ENCODE measurements at places on chromosomes 11 and 22.

GRCh38 chr11:14687943-14688627 lies 44.5 kb downstream of the PDE3B start:
- no peak for DNase-seq

GRCh38 chr22:23571486-23571885 lies 8.6 kb downstream of the IGLL1 start:
- DNase-seq: no peak

DNA sequence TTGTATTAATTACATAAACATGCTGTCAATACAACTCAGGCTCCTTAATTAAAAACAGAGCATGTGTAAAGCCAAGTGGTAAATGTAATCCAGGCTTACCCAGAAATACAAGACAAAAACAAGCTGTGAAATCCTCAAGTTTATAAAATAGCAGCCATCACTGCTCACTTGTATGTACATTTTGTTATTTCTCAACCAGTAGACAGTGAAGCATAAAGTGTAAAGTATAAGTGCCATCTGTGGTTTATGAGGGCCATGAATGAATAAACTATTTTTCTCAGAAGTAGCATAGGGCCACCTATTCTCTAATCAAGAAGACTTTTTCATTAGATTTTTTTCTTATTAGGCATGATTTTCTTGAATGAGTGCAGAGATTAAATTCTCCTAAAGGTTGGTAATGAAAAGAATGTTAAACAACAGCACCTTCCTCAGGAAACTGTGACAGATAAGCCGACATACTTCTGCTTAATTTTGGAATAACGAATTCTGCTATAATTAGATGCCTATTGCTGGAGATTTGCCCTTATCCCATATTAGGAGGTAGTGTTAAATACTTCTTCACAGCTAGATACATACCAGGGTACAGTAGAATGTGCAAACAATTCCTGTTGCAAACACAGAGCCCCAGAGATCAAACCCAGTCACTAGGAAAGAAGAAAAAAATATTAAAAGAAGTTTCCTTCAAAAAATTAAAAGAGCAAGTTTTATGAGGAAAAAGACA lies 13.0 kb downstream of the SLC5A12 start:
- no peak for DNase-seq

GRCh38 chr11:20008190-20008870 lies 151.9 kb downstream of the DBX1 start:
- DNase-seq: no peak

- no peak for DNase-seq
Observed at GRCh38 chr11:9858822-9859221, 194.9 kb downstream of the SWAP70 start.

DNA sequence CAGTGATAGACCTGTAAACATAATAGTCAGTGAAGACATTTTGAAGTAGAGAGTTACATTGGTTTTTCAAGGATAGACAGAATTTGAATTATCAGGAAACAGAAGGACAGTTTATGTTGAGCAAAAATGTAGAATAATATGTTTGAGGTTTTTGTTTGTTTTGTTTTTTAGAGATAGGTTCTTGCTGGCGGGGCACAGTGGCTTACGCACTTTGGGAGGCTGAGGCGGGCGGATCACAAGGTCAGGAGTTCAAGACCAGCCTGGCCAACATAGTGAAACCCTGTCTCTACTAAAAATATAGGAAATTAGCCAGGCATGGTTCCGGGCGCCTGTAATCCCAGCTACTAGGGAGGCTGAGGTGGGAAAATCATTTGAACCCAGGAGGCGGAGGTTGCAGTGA lies 35.6 kb downstream of the BCL2L13 start:
- DNase-seq: no peak

Measured in stromal cell of bone marrow (primary cell).